Hypothalamus (tissue), 51 donors: ENCODE measurements at places on chromosomes 2 and 18.

- no peak for DNase-seq
These were observed 246.6 kb downstream of the EIPR1 start for GRCh38 chr2:3130889-3131635.

- no peak for DNase-seq
These were observed 10.5 kb downstream of the OBSL1 start for GRCh38 chr2:219560893-219561178.

DNA sequence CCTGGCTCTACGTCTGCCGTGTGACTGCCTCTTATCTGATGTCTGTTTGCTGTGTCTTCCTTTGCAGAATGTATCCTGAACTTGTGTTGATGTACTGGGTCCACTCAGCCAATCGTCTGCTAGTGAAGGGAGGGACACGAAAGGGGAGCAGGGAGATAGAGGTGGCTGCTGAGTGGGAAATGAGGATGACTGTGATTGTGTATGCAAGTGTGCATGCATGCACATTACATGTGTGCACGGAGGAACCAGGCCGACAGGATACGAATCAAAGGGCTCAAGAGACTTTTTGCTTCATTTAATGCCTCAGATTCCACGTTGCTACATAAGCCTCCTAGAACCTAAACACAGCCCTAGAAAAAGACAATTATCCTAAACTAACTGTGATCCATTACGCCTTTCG lies 111.2 kb downstream of the TFCP2L1 start:
- no peak for DNase-seq

DNA sequence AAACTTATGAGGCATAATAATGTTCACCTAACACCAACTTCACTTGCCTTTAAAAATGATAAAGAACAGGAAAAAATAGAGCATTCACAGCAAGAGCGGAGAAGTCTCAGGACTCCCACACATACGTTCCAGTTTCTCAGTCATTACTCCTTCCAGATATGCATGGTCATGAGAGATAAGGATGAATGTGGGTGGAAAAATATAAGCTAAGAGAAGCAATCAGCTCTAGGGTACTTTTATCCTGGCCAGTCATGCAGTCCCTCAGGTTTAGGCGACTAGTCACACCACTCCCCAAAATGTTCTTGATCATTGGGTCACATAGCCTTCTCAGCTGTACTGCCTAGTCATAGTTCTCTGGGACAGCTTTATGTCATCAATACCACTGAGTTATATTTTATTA lies 29.2 kb upstream of the CCDC178 start:
- no peak for DNase-seq

DNA sequence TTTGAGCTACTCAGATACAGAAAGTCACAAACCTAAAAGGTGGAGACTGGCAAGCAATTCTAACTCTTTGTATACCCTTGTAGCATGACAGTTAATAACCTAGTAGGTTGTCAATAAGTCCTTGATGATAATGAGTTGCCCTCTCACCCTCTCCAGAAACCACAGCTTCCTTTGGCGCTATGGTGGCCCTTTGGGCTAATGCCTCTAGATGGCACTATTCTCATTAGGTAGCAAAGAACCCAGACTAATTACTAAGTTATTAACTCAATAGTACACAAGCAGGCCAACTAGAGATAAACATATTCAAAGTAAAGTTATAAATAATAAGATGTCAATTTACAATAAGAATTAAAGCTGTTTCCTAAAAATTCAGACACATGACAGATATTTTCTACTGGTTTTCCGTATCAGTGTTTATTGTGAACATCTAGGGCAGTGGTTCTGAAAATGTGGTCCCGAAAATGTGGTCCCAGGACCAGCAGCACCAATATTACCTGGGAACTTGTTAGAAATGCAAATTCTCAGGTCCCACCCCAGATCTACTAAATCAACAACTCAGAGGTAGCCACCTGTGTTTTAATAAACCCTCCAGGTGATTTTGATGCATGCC lies 41.1 kb downstream of the LDAH start:
- DNase-seq = no peak
